ENCODE measurements at places on chromosomes 13 and 19.

DNA sequence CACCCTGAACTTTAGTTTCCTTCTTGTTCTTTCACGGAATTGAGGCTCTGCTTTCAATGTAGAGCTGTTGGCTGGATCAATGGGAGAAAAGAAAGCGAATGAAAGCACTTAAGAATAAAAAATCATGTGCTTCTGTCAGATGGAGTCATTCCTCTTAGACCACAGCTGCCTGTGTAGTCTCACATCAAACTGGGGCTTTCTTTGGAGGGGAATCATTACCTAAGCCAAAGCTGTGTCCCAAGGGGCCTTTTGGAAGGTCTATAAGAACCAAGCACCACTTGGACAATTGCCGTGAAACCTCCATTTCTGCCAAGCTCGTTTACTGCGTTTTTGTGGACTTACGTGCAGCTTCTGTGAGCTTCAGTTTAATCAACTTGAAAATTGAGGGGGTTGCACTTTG lies 44.2 kb upstream of the RNF113B start:
- no peak for DNase-seq

- DNase-seq = no peak
Measured at GRCh38 chr19:51311351-51312257, at the start of gene IGLON5. IGLON5 (plus strand) TSS chr19:51311644; CDS start chr19:51311848, 204 bp downstream.

DNA sequence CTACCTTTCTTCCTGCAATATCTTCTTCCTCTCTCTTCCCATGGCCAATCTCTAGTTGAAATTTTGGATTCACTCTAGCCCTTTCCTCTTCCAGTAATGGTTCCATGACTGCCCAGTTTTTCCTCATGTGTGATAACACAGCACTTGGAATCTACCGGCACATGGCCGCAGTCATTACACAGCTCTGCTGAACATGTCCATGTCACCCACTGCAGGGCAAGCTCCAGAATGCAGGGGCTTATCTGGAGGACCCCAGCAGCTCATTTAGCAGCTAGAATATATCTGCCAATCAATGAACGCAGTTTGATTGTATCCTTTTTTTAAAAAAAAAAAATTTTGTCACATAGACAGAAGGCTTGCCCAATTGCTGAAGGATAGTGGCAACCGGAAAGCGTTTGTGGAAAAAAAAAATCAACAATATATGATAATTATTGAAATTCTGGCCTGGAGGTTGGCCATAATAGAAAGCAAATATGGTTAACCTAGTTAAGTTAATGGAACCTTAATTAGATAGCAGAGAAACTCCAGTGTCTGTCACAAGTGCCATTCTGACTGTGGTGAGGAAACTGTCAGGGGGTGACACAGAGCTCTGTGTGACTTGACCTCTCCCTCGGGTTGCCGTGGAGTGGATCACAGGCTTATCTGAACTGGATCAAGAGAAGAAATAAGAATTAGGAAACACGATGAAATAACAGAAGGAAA lies 426.7 kb downstream of the LIG4 start:
- DNase-seq = no peak

- DNase-seq = no peak
Measured at GRCh38 chr13:35354285-35354684, 122.2 kb downstream of the MAB21L1 start.

- no peak for DNase-seq
Measured at GRCh38 chr13:35848336-35849255, 282.6 kb downstream of the DCLK1 start.

- no peak for DNase-seq
Measured at GRCh38 chr13:74406420-74406819, 272.2 kb upstream of the KLF12 start.

DNA sequence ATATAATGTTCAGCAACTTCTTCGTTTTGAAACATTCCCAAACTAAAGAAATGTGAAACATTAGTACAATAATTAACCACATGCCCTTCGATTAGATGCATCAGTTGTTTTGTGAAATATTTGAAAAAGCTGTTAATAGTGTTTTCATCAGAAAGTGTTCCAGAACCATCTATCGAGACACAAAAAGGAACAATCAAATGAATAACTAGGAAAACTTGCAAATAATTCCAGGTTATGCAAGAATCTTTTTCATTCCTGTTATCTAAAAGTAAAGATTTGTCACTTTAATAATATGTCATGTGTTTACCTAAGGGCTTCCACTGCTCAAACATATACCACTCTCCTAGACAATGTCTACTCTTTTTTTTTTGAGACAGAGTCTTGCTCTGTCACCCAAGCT lies 904.2 kb upstream of the MIR17HG start:
- DNase-seq = no peak

- DNase-seq = no peak
Measured at GRCh38 chr19:5698635-5699422, 8.7 kb downstream of the RPL36 start.

DNA sequence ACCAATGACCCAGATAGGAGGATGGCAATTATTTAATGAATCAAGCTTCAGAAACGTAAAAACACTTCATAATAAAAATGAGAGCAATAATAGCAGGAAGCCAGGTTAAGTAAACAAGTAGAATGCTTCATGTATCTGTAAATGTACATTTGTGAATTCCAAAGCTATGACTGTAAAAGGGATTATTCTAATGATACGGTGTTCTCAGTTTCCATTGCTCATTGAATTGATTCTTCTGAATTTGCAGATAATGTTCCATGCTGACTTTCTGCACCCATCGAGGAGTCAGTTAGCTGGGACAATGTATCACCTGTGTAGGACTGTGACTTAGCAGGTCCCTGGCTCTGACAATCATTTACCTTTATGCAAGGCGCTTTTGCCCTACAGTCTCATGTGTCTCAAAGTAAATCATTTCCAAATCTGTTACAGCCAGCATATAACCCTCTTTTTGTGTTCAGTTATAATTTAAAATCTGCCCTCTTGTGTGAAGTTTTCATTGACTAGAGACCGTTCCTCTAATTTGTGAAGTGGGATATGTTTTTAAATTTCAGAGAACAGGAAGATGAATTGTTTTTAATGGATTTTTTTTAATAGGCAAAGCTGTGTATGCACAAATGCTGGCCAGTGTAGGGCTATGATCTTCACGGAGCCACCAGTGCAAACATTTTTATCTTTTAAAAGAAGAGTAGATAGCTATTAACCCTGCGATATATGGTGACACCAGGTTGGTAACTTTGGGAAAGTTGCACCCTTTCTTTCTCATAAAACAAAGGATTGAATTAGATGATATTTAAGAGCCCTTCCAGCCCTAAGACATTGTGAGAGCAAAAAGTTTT lies 267.1 kb downstream of the KLF5 start:
- DNase-seq = no peak

DNA sequence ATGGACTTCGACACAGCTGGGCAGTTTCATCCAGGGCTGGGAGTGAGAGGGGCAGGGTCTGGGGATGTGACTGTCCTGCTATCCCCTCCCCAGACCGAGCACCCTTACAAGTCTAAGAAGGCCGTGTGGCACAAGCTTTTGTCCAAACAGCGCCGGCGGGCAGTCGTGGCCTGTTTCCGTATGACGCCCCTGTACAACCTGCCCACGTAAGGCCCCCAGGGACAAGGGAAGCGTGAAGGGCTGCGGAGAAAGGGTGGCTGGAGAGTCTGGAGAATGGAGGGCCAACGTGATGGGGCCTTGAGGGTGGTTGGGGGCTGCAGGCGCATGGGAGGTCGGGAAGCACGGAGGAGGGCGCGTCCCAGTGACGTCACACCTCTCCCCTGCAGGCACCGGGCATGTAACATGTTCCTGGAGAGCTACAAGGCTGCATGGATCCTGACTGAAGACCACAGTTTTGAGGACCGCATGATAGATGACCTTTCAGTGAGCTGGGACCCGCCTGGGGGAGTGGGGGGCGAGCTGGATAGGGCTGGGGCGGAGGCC lies 89.5 kb downstream of the MAP4K1 start:
- DNase-seq = no peak

DNA sequence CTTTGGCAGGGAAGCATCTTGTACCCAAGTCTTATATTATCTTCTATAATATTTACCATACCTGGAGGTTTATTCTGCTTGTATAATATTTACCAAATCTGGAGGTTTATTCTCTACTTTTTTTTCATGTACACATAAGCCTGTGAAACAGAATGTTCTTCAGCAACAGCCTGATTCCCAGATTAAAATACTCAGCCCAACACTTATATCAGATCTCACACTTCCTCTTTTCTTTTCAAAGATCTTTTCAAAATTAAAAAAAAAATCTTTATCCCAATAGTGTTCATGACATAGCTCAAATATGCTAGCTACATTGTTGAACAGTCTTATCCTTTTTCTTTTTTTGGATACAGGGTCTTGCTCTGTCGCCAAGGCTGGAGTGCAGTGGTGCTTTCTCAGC lies 300.7 kb downstream of the LMO7 start:
- no peak for DNase-seq

GRCh38 chr13:46320406-46320805 lies 66.6 kb downstream of the RUBCNL start:
- no peak for DNase-seq

Measured in psoas muscle (tissue), 8 donors.